ENCODE measurements at places on chromosomes 5 and 9.

GRCh38 chr5:141640698-141641097 is 3.9 kb downstream of the RELL2 start:
- DNase-seq, result no peak

DNA sequence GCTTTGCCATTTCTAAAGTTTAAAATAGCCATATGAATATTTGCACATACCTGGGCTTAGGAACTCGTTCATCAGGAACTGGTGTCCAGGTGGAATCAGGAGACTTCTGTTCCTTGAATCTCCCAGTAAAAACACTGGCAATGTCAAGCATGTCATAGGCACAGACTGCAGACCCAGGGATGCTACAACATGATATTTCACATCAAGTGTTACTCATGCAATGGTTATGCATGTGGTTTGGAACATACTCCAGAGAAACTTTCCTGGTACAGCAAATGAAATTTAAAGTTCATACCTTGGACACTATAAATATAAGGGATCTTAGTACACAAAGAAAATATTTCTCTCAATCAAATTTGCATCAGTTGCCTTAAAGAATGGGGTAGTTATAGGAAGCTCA is 92.2 kb downstream of the SEMA6A start:
- no peak for DNase-seq

GRCh38 chr5:59184769-59185168 is 601.9 kb downstream of the RAB3C start:
- DNase-seq, result no peak

GRCh38 chr5:72658761-72659540 is 151.7 kb upstream of the ZNF366 start:
- no peak for DNase-seq

DNA sequence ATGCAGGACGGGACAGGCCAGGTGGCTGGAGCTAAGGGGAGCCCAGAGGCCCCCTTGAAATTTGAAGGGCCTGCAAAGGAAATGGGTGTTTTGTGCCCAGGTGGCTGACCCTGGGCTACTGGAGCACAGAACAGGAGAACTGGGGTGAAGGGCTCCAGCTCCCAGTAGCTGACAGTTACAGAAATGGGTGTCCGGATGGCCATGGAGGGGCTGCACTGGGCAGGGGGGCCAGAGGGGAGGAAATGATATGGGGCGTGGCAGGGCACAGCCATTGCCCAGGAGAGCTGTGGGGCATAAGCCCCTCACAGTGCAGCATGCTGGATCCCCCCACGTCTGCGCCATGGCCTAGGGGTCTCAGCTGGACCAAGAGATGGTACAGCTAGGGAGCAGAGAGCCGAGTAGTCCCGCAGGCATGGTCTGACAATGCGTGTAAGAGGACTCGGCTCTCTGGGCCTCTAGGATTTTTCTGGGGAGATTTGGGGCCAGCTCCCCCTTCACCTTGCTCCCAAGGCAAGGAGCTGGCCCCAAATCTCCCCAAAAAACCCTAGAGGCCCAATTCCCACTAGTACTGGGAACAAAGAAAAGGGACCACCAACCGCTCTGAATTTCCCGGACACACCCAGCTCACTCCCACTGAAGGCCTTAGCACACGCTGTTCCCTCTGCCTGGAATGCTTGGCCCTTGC is 7.9 kb upstream of the CARD19 start:
- peak; percentile 23 for DNase-seq

DNA sequence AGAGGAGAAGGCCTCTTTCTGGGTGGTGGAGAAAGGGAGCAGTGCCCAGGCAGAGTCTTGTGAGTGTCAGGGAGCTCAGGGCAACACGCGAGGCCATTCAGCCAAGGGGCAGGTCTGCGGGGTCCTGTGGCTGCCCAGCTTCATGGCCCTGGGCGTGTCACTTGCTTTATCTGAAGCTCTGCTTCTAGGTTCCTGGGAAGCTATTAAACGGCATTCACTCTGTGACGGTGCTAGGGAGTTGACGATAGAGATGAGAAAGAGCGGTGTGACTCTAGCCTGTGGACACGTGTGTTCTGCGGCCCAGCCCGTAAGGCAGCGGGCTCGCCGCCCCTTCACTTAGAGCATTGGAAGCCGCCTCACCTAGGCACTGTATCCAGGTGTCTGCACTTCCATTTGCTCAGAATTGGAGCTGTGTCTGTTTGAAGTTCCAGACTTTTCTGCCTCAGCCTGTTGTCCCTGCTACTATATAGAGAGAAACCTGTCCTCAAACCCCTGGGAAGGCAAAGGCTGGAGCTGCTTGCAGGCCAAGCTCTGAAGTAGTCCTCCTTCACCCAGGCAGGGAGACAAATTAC is 88.3 kb downstream of the PHF2 start:
- DNase-seq, result peak; percentile 23

DNA sequence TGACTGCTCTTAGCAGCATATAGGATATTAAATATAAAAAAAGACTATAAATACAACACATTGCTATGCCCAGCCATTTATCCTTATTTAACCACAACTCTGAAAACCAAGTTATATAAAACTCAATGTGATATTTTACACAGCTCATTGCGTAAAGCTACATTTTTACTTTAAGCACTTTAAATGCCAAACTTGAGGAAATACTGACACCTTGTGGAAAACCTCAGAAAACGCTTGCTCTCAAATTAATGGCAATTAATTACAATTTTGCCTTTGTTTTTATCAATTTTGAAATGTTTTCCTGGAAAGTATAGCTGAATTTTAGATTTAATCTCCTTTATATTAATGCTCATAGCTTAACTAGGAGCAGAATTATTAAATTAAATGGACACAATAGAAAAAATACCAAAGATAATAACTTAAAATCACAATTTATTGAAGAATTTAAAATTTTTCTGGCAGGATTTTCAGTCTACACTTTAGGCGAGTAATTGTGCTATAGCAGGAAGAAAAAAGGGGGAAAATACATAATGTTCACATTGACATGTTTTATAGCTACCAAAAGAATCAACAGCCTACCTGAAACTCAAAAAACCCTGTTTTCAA is 25.2 kb upstream of the PLAC8L1 start:
- DNase-seq, result no peak

DNA sequence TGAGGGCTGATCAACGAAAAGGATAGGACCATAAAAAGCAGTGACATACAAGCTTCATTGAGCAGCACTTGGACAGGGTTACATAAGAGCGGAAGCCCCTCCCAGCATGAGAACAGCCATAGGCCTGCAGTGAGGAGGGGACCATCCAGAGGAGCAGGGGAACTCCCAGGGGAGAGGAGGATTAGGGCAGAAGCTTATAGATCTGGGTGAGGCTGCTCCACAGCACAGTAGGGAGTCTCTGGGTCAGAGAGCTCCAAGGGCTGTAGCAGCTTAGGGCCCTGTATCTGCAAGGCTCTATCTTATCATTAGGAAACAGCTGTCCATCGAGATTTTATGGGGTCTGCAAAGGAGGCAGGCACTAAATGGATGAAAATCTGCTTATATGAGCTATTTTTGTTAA is 186.6 kb downstream of the DOCK8 start:
- DNase-seq, result no peak

DNA sequence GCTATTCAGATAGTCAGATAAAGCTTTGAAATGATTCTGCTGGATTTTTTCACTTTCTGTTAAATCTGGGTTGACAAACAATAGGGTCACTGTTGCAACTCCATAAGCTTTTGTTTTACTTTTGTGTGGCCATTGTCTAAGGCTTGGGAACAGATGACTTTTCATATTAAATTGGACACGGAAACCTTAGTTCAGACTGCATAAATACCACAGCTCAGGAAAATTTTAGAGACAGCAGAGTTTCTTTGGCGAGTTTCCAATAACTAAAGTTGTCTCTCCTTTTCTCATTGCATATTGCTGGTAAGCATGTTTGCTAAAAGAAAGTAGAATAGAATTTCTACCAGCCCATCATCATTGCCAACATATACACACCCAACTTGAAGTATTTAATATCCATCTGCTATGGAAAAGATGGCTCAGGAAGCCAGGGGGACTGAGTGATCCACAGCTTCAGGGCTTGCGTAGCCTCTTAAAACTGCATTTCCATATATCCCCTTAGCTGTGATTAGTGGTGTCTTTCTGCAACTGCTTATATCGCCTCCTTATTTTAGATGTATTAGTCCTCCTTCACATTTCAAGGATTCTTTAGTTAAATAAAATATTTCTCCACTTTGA is 168.2 kb downstream of the ARHGAP26 start:
- DNase-seq, result no peak

- DNase-seq, result no peak
Observed at GRCh38 chr9:80465556-80465955, 893.8 kb downstream of the TLE4 start.

GRCh38 chr9:126117631-126118030 is 209.0 kb upstream of the MVB12B start:
- DNase-seq, result no peak

GRCh38 chr5:176608142-176608705 is 1.7 kb downstream of the GPRIN1 start:
- DNase-seq, result peak; percentile 28

DNA sequence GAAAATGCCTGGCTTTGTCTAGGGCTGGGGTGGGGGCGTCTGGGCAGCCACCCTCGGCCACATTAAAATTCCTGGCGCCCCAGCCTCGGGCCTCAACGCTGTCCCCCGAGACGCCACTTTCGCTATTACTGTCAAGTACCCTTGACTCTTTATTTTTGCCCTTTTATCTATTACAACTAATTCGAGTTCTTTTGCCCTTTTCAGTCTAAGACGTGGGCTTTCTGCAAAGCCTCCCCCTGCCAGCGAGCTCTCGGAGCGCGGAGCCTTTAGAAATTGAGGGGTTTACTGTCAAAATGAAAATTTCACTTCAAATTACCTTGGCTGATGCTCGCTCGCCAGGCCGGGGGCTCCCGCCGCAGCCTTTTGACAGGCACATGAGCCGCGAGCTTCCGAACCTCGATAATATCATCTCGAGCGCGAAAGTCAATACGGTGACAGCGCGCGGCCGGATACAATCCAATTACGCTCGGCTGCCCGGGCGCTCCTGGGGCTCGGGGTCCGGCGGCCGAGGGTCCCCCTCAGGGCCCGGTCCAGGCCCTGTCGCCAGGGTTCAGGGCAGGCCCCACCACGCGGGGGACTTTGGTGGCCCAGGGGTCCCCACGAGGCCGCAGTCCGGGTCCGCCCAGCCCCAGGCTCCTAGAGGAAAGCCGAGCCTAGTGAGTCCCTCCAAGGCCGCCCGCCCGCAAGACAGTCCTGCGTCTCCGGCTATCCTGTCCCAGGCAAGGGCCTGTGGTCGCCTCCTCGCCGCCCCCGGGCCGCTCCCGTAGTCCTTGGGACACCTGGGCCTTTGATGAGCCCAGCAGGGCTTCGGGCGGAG is 6.7 kb downstream of the IRX4 start:
- DNase-seq, result no peak

DNA sequence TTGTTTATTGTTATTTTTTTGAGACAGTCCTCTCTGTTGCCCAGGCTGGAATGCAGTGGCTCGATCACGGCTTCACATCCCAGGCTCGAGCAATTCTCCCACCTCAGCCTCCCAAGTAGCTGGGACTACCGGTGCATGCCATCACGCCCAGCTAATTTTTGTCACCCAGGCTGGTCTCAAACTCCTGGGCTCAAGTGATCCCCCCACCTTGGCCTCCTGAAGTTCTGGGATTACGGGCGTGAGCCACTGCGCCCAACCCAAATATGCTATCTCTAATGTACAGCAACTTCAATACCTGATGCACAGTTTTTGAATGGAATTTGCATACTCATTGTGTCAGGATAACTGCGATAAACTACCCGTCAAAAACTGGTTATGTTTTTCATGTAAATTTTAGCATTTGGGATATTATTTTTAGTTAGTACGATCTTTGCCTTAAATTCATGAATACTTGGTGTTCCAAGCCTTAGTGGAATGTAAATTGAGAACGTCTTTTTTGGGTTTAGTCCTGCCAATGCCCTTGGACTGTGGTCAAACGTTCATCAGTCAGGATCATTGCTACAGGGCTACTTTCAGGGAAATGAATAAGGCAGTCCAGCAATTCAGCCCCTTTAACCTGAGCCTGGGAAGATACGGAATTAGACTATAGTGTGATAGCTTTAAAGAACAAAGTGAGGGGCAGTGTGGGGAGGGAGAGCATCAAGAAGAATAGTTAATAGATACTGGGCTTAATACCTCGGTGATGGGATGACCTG is 4.4 kb downstream of the UGCG start:
- no peak for DNase-seq

DNA sequence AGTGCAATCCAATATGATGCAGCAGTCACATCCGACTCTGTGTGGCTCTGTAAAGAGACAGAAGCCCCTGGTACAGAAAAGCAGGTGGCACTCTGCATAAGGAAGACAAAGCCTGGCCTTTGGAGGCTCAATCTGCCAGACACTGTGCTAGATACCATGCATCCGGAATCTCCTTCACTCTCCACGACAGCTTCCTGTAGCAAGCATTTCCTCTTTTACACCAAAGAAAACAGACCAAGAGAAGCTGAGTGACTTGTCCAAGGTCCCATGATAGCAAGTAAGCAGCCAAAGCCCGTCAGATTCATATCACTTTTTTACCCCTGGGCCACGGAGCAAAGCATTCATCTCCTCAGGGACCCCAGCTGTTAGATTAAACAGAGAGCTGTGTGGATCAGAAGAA is 64.2 kb upstream of the SMIM23 start:
- no peak for DNase-seq

- no peak for DNase-seq
Observed at GRCh38 chr5:1536322-1536845, 12.6 kb upstream of the LPCAT1 start.

DNA sequence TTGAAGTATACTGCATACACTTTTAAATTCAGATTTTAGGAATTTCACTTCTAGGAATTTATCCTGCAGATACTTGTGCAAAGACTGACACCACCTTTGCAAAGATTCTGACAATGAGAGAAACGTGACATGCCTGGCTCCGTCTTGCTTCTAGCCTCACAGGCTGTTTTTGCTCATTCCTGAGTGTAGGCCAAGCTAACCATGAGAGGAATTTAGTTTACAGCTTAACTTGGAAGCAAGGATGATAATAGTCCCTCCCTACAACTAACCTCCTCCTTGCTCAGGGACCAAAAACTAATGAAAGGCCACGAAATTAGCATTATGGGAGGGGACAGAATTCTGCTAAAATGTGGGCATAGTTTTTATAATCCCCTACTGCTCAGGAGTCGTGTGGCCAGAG is 31.1 kb downstream of the C5orf22 start:
- DNase-seq, result no peak

- DNase-seq, result no peak
Observed at GRCh38 chr5:153863951-153864350, 174.8 kb downstream of the FAM114A2 start.
